Naive B cell (primary cell): ENCODE measurements at places on chromosomes 12 and 14.

GRCh38 chr12:13027508-13027907 lies 16.7 kb upstream of the FAM234B start:
- no peak overlapping the region for H3K27ac ChIP-seq
- no peak overlapping the region for H3K4me3 ChIP-seq
- H3K4me1 ChIP-seq = no peaks in the 10 kb centered on the region
- peaks cover 11% of the 10 kb centered on the region for H3K27me3 ChIP-seq
- no peak for DNase-seq
- H3K36me3 ChIP-seq = no peaks in the 10 kb centered on the region

GRCh38 chr12:53219292-53219955 lies 12.4 kb upstream of the ITGB7 start:
- H3K36me3 ChIP-seq = no peaks in the 10 kb centered on the region
- peak overlapping the region; percentile 95 for H3K4me3 ChIP-seq
- peak overlapping the region; percentile 67 for H3K27ac ChIP-seq
- H3K4me1 ChIP-seq = peaks cover 67% of the 10 kb centered on the region

DNA sequence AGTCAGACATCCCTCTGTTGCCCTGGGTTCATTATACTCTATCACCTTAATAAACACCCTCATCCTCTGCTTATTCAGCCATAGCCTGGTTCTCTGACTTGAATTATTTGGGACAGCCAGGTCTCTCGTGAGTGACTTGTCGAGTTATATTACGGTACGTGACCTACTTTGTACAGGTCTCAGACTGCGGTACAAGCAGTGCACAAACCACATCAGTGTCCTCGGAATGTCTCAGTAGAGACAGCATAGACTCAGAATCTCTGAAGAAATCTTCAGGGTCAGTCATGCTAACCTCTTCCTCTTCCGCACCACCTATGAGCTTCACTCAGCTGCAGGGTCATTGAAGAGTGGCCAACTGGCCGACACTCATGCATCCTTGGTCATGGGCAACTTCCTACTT lies 860.8 kb downstream of the BCL11B start:
- H3K36me3 ChIP-seq = no peaks in the 10 kb centered on the region
- no peak overlapping the region for H3K27ac ChIP-seq

GRCh38 chr12:22046090-22046967 lies at the start of gene CMAS:
Gene CMAS (plus strand): TSS chr12:22046218. CDS start chr12:22046304, 86 bp downstream.
- H3K27ac ChIP-seq = peak within 1 kb of the TSS; percentile 72
- H3K4me1 ChIP-seq = peaks cover 23% of the 10 kb centered on the region
- no peaks in the 10 kb centered on the region for H3K27me3 ChIP-seq
- H3K36me3 ChIP-seq = no peaks in the 10 kb centered on the region

DNA sequence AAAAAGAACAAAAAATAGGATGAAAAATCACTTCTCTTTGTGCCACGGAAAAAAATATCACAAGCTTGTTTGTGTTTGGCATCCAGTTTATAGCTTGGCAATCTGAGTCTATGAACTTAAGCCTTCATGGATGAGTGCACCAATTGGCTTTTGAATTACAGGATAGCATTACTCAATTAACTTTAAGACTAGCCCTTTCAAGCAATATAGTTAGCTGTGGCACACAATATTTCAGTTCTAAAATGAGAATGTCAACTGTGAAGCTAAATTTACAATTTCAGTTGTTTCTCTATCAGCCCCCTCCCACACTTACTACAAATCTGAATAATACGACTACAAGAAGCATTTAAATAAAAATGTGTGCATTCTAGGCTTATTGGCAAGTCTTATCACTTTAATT lies 8.3 kb downstream of the RERG start:
- no peak for DNase-seq
- H3K27ac ChIP-seq = no peak overlapping the region
- peaks cover 31% of the 10 kb centered on the region for H3K27me3 ChIP-seq
- no peak overlapping the region for H3K4me3 ChIP-seq

- DNase-seq = no peak
- no peak overlapping the region for H3K4me3 ChIP-seq
- no peak overlapping the region for H3K27ac ChIP-seq
- H3K27me3 ChIP-seq = no peaks in the 10 kb centered on the region
- H3K4me1 ChIP-seq = no peaks in the 10 kb centered on the region
Measured at GRCh38 chr12:124347335-124347734, 52.4 kb downstream of the RFLNA start.

DNA sequence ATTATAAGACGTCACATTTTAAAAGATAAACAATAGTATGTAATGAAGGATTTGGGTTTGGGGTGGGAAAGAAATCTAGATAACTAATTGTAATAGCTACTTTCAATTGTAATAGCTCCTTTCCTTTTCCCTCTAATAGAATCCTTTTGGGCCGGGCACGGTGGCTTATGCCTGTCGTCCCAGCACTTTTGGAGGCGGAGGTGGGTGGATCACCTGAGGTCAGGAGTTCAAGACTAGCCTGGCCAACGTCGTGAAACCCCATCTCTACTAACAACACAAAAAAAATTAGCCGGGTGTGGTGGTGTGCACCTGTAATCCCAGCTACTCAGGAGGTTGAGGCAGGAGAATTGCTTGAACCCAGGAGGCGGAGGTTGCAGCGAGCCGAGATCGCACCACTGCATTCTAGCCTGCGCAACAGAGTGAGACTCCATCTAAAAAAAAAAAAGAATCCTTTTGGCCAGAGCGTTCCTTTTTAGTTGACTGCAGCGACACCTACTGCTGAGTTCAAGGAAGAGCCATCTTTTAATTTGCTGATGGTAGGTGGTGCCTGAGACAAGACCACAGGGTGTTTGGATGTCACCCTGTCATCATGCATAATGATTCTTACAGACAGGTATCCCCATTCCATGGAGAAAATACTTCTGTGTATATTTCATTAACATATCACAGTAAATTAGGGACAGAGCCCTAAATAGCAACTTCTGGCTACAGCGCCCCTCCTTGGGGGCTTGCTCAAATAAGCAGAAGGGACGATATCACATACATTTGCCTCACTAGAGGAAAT lies 79.5 kb downstream of the ARMH4 start:
- no peak overlapping the region for H3K4me3 ChIP-seq
- peaks cover 12% of the 10 kb centered on the region for H3K27me3 ChIP-seq
- H3K4me1 ChIP-seq = no peaks in the 10 kb centered on the region
- no peak overlapping the region for H3K27ac ChIP-seq
- no peaks in the 10 kb centered on the region for H3K36me3 ChIP-seq
- DNase-seq = peak; percentile 18

DNA sequence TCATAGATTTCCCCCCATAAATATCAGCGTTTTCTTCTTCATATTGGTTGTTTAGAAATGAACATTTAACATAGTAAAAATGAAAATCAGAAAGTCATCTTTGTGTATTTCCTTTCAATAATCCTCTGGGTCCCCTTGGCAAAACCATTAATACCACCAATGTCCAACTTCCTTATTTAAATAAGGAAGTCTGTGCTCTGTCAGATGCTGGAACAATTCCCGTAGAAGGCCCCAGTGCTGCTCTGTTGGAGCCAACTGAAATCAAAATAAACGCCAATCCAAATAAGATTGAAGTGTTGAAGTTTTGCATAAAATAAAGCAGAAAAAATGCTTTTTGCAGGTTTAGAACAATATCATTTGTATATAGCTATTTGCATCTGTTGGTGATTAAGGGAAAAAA lies 93.1 kb downstream of the PPM1H start:
- no peaks in the 10 kb centered on the region for H3K27me3 ChIP-seq
- H3K36me3 ChIP-seq = no peaks in the 10 kb centered on the region
- H3K4me3 ChIP-seq = no peak overlapping the region
- no peak overlapping the region for H3K27ac ChIP-seq
- DNase-seq = no peak

DNA sequence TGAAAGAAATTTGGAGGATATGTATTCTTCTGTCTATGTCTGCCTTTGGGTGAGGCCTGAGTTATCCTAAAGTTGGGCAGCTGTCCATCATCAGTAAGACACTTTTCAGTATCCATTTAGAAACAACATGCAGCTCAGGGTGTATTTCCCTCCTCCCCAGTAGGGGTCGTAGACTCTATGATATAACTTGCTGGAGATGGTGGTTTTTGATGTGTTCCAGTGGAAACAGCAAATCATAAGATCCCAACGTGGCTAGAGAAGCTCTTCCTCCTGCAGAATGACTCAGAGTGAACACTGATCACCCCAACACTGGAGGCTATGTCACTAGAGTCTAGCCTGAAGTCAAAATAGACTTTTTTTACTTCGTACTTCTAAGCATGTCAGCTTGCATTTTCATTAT lies 331.6 kb upstream of the STXBP6 start:
- H3K4me3 ChIP-seq = no peak overlapping the region
- no peaks in the 10 kb centered on the region for H3K27me3 ChIP-seq
- DNase-seq = no peak
- no peaks in the 10 kb centered on the region for H3K36me3 ChIP-seq

DNA sequence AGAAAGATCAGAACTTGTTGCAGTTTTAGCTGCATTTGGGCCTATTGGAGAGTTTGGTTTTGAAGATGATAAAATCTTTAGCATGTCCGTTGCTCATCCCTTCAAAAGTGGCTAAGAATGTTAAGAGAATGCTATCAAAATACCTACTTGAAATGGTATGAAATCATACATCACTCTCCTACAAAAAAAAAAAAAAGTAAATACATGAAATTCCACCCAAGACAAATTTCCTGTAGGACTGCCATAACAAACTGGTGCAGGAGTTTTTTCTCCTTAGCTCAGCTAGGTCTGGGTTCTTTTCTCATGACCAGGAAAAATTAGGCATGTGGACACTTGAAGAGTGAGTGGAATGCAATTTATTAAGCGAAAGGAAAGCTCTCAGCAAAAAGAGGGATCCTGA lies 15.9 kb upstream of the FAR2 start:
- no peaks in the 10 kb centered on the region for H3K27me3 ChIP-seq
- no peaks in the 10 kb centered on the region for H3K4me1 ChIP-seq
- no peak overlapping the region for H3K27ac ChIP-seq
- no peak overlapping the region for H3K4me3 ChIP-seq

GRCh38 chr12:88299567-88300101 lies 157.5 kb downstream of the TMTC3 start:
- no peak for DNase-seq
- H3K4me1 ChIP-seq = no peaks in the 10 kb centered on the region
- H3K27ac ChIP-seq = no peak overlapping the region
- no peak overlapping the region for H3K4me3 ChIP-seq
- H3K36me3 ChIP-seq = no peaks in the 10 kb centered on the region

DNA sequence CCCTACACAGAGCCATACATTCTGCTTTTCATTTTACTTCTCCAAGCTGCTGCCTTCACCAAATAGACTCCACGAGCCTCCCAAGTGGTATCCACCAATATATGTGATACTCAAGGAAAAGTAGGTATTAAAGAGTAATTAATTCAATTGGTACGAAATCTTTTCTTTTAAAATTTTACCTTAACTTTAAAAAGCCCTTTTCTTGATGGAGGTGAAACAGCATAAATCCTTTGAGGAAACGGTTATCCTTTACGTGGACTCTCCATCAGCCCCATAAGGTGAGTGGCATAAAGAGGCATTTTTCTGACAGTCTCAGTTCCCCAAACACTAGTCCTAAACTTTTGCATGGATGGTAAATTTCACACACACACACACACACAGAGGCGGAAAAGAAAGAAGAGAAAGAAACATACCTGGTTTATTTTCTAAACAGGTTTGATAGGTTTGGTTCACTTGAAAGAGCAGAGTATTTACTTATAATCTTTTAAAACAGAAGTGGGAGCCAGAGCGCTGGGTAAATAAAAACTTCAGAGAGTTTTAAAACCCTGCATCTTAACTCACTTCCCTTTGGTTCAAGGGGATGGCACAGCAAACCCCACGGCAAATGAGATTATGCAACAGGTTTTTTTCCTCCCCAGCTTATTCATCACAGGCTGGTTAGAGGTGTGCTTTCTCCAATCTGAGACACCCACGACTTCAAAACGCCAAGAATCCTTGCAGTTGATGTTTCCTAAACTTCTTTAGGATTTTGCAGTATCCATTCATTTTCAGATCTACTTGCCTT lies 1.9 kb downstream of the DUSP16 start:
- H3K4me3 ChIP-seq = peak overlapping the region; percentile 91
- H3K4me1 ChIP-seq = peaks cover 13% of the 10 kb centered on the region
- H3K27ac ChIP-seq = peak overlapping the region; percentile 73

DNA sequence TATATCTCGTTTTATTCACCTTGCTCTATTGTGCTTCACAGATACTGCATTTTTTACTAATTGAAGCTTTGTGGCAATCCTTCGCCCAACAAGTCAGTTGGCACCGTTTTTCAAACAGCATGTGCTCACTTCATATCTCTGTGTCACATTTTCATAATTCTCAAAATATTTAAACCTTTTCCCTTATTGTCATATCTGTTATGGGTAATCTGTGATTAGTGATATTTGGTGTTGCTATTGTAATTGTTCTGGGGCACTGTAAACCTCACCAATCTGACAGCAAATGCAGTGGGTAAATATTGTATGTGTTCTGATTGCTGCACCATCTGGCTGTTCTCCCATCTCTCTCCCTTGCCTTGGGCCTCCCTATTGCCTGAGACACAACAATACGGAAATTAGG lies 191.3 kb downstream of the BTG1 start:
- no peaks in the 10 kb centered on the region for H3K27me3 ChIP-seq
- DNase-seq = no peak
- H3K27ac ChIP-seq = no peak overlapping the region

DNA sequence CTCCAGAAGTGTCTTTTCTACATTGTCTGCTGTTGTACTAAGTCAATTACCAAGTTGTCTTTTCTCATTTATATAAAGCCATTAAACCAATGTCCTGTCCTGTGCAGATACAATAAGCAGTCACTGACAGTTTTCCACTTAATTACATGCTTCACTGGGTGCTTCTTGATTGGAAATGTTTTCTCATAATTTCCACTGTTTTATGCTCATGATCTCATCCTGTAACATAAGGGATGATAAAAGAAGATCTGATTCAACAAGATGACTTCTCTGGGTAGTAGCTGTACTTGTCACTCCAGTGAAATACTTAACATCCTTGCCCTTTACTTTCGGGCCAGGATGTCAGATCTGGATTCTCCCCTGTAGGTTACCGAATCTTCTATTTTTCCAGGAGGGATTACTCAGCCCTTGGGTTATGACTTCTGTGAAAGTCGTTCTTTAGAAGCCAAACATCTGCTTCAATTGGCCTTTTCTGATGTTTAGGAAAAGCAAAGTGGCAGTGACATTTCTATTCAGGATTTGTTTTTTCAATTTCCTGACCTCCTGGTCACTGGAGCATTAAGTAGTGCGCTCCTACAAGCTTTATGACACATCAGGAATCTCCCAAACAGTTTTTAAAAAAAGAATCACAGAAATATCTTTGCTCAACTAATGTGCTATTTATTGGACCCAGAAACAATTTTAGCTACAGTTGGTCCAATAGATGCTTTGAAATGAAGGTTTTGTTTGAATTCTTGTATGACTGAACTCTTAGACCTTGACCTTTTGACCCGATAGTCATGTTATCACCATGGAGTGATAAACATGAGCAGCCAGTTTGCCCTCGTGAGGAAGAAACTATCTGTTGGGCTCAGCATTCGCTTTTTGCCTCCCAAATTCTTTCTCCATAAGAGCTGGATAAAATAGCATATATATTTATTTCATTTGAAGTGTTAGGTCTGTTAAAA lies 234.5 kb upstream of the SSTR1 start:
- no peak overlapping the region for H3K4me3 ChIP-seq
- H3K27ac ChIP-seq = no peak overlapping the region
- H3K36me3 ChIP-seq = no peaks in the 10 kb centered on the region
- H3K4me1 ChIP-seq = no peaks in the 10 kb centered on the region

GRCh38 chr12:84689638-84690037 lies 223.0 kb downstream of the SLC6A15 start:
- H3K4me3 ChIP-seq = no peak overlapping the region
- H3K27me3 ChIP-seq = no peaks in the 10 kb centered on the region
- H3K36me3 ChIP-seq = no peaks in the 10 kb centered on the region
- DNase-seq = no peak
- H3K27ac ChIP-seq = no peak overlapping the region

GRCh38 chr12:106204312-106204711 lies 43.5 kb downstream of the CKAP4 start:
- H3K4me3 ChIP-seq = no peak overlapping the region
- peaks cover 15% of the 10 kb centered on the region for H3K27me3 ChIP-seq
- H3K4me1 ChIP-seq = no peaks in the 10 kb centered on the region
- peaks cover 9% of the 10 kb centered on the region for H3K36me3 ChIP-seq
- H3K27ac ChIP-seq = no peak overlapping the region
